Fibroblast of skin of left quadriceps (primary cell): ENCODE measurements at places on chromosomes 6 and 20.

DNA sequence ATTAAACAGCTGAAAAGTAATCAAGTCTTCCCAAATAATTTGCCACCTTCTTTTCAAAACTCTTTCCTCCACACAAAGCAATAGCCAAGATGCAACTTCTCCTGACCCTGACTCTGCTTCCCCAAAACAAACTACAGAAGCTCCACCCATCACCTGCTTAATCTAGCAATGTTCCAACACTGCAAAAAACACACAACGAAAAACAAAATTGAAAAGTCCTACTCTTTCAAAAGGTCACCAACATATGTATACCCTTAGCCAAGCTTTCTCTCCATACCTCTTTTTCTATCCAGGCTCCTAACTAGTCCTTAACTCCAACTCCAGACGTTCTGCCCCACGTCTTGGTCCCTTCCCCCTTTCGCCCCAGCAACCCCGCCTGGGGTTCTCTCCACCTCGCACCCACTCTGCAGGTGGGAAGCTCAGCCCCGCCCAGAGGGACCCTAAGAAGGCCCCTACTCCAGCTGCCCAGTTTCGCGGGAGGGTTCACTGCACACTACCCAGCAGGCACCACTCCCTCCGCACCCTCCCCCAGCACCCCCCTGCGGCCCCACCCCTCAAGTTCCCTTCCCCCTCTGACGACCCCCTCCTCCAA is 717 bp downstream of the CSNK2A1 start:
- DNase-seq: no peak

DNA sequence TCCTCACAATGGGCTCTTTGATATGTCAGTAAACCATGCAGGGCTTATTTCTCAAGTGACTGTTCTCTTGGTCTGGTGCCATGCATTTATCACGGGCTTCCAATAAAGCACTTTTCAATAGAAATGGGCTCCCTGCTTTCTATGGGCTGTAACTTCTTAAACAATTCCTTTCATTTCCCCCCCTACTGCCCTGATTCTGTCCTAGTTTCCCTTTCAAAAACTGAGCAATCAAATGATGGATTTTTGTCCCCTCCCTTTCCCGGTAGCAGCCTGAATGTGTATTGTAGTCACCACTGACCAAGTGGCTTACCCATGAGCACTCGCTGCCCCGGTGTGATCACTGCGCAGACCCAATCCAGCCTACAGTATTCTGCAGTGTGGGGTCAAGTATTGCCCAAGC is 13.9 kb downstream of the RPS10 start:
- no peak for DNase-seq

DNA sequence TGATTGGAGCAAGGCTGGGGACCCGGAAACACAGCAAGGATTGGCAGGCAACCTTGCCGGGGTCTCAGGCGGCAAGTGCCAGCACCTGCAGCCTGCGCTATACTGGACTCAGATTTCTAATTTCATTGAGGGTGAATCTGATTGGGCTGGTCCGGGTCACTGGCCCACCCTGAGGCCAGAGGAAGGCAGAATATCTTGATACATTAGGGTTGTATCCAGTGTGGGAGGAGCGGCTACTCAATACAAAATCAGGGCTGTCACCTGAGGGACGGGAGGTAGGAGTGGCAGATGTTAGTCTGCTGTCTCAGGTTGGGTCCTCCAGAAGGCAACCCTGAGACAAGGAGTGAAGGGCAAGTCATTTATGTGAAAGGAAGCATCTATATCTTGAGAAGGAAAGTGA is 40.7 kb downstream of the BFSP1 start:
- DNase-seq: no peak

DNA sequence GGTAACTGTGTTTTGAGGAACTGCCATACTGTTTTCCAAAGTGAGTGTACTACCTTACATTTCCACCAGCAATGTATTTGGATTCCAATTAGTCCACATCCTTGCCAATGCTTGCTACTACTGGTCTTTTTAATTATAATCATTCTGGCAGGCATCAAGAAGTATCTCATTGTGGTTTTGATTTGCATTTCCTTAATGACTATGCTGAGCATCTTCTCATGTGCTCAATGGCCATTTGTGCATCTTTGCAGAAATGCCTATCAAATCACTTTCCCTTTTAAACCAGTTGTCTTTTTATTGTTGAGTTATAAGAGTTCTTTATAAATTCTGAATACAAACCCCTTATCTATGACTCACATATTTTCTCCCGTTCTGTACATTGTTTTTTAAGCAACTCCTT is 75.9 kb downstream of the ATG5 start:
- DNase-seq: no peak

DNA sequence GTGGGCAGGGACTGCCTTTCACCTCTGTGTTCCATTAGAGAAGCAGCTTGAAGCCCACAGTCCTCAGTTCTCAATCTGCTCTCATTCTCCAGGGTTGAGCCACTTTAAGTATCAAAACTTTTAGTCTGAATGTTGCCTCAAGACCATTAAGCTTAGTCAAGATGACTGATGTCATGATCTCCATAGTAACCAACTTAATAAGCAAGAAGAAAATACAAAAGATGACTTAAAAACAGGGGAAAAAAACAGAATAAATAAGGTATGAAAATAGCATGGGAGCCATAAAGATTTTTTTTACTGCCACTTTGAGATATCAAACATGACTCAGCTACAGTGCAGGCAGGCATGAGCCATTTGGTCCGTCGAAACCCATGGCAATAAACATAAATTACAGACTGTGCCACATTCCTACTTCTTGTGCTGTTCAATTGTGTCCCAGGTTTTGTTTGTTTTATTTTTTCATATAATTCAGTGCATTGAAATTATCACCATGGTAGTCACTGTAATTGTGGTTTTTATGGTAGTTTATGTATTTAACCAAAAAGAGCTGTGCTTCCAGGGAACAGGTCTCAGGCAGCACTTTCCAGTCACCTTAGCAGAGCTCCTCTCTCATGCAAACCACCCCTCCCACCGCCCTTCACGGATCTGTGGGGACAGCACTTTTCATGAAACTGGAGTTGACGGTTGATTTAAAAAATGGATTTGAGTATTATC is 156.5 kb upstream of the INSM1 start:
- DNase-seq: no peak

GRCh38 chr6:109342506-109342905 is 39.8 kb downstream of the CD164 start:
- DNase-seq: no peak

- no peak for DNase-seq
Observed at GRCh38 chr6:149423964-149424440, 23.9 kb downstream of the SUMO4 start.

DNA sequence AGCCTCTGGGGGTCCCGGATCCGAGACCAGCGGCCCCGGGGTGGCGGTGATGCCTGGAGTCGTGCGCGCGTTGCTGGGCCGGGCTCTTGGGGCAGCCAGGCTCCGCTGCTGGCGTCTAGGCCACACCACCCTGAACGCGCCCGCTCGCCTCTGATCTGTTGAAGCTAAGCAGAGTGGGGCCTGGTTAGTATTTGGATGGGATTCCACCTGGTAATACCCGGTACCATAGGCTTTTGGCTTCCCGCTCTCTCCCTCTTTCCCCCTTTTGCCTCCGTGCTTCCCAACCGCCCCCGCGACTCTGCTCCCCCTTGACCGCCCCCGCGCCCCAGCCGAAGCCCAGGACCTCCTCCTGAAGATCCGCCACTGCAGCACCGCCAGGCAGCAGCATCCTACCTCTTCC is 1383.5 kb upstream of the DEFB115 start:
- DNase-seq: no peak

GRCh38 chr20:46627234-46627633 is 24.0 kb downstream of the SLC13A3 start:
- DNase-seq: no peak

DNA sequence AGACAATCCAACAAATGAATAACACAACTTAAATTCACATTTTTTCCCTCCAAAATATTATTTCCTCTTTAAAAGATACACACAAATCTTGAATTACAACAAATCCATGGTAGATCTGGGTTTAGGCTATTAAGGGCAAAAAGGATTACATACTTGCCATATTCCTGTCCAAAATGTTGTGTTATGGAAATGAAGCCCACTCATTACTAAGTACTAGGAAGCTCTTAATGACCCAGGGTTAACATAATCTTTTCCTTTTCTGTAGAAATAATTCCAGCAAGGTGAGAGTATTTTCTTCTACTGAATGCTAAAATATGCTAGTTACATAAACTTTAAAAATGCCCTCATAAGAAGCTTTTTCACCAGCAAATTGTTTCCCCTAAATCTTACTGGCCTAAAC is 1.6 kb downstream of the SHPRH start:
- no peak for DNase-seq

DNA sequence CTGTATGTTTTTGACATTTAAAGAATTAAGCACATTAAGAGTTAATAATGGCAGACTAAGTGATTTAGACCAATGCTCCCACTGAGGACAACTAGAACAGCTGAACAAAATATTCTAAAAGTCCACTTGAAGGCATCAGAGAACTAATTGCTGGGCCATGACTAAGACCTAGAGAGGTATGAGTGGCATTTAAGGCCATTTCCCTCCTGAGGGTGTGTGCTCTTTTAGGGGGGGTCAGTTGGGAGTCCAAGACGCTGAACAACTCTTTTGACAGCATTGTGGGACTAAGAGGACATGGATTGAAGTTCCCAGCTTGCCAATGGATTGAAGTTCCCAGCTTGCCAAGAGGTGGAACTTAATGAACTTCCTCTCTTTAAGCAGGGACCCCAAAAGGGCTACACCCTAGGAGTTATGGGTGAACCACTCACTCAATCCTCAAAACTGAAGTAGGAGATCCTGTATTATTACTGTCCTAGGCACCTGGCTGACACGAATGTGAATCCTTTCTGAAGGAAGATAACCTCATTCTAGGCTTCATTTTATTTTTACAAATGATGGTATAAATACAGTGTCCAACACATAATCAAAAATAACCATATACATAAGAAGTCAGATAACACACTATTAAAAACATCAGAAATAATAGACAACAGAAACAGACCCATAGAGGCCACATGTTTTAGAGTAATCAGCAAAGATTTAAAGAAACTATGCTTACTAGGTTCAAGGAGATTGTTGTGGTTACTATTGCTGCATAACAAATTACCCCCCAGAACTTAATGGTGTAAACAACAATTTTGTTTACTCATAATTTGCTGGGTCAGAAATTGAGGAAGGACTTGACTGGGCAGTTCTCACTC is 175.1 kb downstream of the VEGFA start:
- no peak for DNase-seq

DNA sequence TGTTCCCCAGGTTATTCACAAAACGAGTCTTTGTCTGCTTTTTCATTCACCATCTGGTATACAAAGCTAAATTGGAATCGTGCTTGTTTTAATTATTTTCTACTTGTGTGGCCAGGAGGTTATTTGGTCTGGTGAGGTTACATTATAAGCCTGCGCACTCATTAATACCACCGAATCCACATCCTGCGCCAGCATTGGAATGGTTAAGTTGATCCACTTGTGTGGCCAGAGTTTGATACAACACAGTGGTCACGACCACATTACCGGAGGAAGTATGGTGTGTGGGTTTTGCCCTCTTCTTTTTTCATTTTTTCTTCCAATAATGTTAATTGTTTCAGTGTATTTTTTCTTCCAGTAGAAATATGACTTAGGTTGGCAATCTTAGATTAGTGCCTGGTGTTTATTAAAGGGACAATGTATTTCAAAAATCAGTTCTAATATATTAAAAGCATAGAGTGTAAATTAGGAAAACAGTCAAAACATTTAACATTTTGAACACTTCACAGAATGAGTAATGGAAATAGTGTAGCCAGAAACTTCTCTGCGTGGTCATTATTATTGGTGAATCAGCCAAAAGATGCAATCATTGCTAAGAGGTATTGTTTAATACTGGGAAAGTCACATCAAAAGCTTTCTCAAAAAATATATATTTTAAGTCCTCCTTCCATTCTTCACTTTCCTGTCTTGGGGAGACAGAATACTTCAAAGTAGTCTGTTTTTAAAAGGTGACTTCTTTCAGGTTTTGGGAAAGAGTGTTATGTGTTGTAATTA is 84.5 kb downstream of the JARID2 start:
- DNase-seq: no peak

GRCh38 chr6:26159357-26160273 is 72.4 kb downstream of the HFE start:
- DNase-seq: no peak

DNA sequence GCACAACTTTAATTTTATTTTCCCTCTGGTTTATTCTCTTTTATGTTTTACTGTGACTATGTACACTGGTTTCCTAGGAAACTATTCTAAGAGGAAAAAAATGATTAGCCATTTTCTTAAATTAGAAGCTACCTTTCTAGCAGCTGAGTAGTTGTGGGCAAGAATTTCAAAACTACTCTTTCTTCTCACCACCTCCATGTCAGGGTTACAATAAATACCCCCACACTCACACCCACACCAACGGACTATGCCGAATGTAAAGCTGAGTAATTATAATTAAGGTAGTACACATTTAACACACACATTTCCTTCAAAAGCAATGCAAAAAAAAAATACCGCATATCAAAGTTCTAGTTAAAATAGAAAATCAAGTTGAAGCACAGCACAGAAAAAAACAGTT is 78.9 kb downstream of the ARHGAP18 start:
- DNase-seq: no peak

DNA sequence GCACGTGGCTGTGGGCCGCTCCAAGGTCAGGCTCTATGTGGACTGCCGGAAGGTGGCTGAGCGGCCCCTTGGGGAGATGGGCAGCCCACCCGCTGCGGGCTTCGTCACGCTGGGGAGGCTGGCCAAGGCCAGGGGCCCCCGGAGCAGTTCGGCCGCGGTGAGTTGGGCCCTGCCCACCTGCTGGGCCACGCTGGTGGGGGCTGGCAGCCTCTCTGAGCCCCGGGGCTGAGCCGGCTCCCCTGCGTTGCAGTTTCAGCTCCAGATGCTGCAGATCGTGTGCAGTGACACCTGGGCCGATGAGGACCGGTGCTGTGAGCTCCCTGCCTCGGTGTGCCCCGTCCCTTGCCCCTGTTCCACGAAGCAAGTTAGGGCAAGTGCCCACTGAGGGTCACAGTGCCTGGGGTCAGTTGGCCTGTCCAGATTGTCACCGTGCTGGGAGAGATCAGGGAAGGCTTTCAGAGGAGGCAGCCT is 27.1 kb downstream of the COL20A1 start:
- no peak for DNase-seq

- DNase-seq: no peak
Observed at GRCh38 chr20:37921341-37921929, 18.5 kb downstream of the VSTM2L start.

DNA sequence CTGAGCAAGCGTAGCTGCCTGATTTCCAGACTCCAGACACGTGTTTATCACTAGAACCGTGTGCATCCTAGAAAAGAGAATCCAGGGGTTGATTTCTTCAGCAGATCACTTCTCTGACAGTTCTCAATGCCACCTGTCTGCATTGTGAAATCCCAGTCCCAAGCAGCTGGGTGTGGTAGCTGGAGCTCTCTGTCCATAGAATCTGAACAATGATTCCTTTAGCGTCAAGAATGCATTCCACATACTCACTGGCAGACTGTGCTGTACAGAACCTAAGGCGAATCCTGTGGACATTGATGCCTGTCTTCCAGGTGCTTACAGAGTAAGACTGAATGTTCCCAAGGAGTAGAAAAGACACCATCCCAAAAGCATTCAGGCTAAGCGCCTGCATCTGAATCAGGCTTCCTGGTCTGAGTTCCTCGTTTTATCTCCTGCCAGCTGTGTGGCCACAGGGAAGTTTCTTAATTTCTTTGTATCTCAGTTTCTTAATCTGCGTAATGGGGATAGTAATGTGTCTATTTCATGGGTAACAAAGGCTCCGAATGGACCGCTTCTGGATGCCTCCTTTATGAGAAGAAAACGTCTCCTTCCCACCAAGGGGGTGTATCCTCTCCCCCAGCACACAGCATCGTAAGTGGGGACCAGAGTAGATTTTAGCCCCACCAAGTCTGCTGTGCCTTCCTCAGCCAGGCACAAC is 10.4 kb upstream of the TRAF3IP2 start:
- no peak for DNase-seq
